ENCODE measurements at places on chromosomes 4 and X. TPM values are rescaled to one million over a fixed set of nuclear protein-coding genes. Genes with fewer than 3 reads are reported as not detected.

Gene MAGEA10
- not detected for total RNA-seq

DNA sequence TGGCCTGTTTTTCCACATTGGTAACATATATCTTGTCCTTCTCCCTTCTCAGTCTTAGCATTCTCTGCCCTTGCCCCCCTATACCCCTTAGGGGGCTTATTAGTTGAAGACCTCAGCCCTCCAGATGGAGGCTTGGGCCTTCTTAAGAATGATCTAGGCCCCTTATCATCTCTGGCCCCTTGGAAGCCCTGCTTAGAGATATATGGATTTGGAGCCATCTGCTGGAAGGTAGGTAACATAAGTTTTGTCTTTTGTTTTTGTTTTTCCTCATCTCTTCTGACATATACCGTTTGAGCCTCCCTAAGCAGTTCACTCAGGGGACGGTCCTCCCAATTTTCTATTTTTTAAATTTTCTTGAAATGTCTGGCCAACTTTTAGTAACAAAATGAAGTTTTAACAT, 48.3 kb upstream of the NAP1L2 start:
- DNase-seq = no peak
- no peaks in the 10 kb centered on the region for H3K36me3 ChIP-seq

GRCh38 chr4:8434251-8435073, 6.1 kb downstream of the ACOX3 start:
- no peak for DNase-seq
- no peak overlapping the region for H3K27ac ChIP-seq
- H3K27me3 ChIP-seq = no peaks in the 10 kb centered on the region
- H3K4me3 ChIP-seq = no peak overlapping the region

GRCh38 chr4:85153221-85153620, 186.7 kb upstream of the WDFY3 start:
- DNase-seq = no peak
- H3K4me3 ChIP-seq = no peak overlapping the region
- H3K4me1 ChIP-seq = no peaks in the 10 kb centered on the region
- H3K27ac ChIP-seq = no peak overlapping the region
- no peaks in the 10 kb centered on the region for H3K27me3 ChIP-seq
- H3K36me3 ChIP-seq = no peaks in the 10 kb centered on the region

Gene BCAP31
- total RNA-seq = 233 TPM

DNA sequence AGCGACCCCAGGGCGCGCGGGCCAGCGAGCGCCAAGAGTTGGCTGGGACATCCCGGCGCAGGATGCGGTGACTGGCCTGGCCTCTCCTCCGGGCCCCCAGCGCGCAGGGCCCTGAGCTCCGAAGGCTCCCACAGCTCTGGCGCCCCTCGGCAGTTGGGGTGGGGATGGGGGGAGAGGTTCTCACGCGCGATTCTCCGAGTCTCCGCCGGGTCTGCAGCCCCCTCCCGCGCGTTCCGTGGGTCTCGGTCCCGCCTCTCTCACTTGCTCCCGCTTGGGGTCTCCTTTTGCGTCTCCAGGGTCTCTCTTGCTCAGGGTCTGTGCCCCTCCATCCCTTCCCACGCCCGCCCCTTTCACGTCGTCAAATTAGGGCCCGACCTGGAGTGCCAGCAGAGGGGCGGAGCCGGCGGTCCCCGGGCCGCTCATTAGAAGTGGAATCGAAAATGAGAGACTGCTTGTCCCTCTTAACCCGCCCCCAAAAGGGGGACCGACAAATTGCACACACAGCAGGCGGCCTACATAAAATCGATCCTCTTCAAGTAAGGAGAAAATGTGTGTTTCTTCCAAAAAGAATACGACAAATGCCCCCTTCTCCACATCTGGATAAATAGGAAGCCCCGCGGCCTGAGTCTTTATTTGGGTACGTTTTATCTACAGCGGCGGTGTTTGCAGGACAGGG, 877 bp upstream of the NKX1-1 start:
- no peak for DNase-seq
- H3K36me3 ChIP-seq = no peaks in the 10 kb centered on the region
- peaks cover 17% of the 10 kb centered on the region for H3K27me3 ChIP-seq
- H3K27ac ChIP-seq = no peak overlapping the region
- H3K4me3 ChIP-seq = no peak overlapping the region

GRCh38 chr4:41374490-41374889, 117.8 kb downstream of the UCHL1 start:
- H3K4me3 ChIP-seq = no peak overlapping the region
- no peak overlapping the region for H3K27ac ChIP-seq
- no peaks in the 10 kb centered on the region for H3K27me3 ChIP-seq
- no peaks in the 10 kb centered on the region for H3K4me1 ChIP-seq

GRCh38 chrX:80810365-80810978, 795 bp upstream of the BRWD3 start:
- H3K36me3 ChIP-seq = no peaks in the 10 kb centered on the region
- H3K27ac ChIP-seq = peak overlapping the region; percentile 81
- no peak for DNase-seq
- peak overlapping the region; percentile 2 for H3K4me3 ChIP-seq
- H3K4me1 ChIP-seq = no peaks in the 10 kb centered on the region
- H3K27me3 ChIP-seq = no peaks in the 10 kb centered on the region

DNA sequence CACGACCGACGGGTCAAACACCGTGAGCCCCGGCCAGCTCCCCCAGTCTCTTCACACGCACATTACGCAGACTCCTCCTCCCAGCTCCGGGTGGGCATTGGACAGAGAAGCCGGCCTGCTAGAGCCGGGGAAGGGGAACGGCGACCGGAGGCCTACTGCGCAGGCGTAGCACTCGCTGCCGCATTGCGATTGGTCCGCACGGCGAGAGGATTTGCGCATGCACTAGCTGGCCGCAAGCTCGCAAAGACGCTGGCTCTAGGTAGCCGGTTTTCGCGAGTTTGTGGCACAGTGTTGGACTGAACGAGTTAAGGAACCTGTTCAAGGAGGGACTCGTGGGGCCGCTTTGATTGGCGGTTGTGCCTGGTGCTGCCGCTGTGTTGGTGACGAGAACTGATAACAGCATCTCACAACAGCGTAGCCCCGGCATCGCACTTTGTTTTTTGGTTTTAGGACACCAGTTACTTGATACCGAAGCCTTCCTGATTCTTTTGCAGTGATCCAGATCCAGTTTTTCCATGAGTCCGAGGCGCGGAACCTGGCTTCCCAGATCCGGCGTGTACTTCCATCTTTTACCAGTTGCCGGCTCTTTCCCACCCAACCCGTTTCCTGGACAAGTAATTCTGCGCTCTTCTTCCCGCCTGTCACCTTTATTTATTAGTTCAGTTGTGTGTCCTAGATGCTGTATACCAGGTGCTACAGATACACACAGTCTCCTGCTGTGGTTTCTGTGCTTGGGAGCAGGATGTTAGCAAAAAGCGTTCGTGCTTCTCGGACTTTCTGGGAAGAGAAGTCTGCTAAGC, at the start of gene AIFM1:
Gene AIFM1, minus strand, starts transcription at position 139 of the 800 bp plus-strand sequence. CDS start 185 bp downstream, outside the sequence.
- peak within 1 kb of the TSS; percentile 88 for H3K27ac ChIP-seq
- peaks cover 3% of the 10 kb centered on the region for H3K27me3 ChIP-seq

Gene SATL1
- total RNA-seq = 0.06 TPM

- H3K27me3 ChIP-seq = no peaks in the 10 kb centered on the region
- H3K4me3 ChIP-seq = no peak overlapping the region
- no peaks in the 10 kb centered on the region for H3K4me1 ChIP-seq
- no peaks in the 10 kb centered on the region for H3K36me3 ChIP-seq
These were observed 152.7 kb downstream of the TEX11 start for GRCh38 chrX:70755850-70756249.

DNA sequence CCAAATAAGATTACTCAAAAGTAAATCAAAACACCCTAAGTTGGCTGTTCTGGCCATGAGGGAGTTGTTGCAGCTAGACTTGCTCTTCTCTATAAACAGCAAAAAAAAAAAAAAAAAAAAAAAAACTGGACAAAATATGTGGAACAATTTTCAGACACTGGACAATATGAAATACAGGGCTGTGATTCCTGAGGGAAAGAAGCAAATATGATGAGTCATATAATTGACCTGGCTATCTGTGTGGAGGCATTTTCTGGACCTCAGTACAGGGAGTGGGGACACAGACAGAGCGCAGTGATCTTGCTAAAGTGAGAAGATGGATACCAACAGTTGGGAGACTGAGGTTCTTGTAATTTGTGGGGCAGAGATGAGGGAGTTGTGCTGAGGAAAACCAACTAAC, 192.0 kb upstream of the HAND2 start:
- no peaks in the 10 kb centered on the region for H3K36me3 ChIP-seq
- H3K27ac ChIP-seq = no peak overlapping the region
- no peak overlapping the region for H3K4me3 ChIP-seq
- no peaks in the 10 kb centered on the region for H3K4me1 ChIP-seq
- no peaks in the 10 kb centered on the region for H3K27me3 ChIP-seq

- no peaks in the 10 kb centered on the region for H3K36me3 ChIP-seq
- DNase-seq = no peak
- no peaks in the 10 kb centered on the region for H3K27me3 ChIP-seq
These were observed 27.4 kb downstream of the FAM149A start for GRCh38 chr4:186131935-186132334.

Gene INPP4B
- 8.1 TPM for total RNA-seq

DNA sequence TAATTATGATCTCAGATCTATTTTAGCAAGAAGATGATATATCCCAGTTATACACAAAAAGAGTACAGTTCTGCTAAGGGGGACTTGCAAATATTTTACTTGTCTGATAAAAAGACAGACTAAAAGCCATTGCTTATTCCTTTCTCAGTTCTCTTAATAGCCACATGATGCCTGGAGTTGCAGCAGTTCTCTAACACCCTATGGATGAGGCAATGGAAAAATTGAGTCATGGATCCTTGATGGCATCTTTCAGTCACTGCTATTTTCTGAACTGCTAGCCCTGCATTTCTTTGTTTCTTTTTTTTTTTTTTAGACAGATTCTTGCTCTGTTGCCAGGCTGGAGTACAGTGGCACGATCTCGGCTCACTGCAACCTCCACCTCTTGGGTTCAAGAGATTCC, 1956.7 kb downstream of the C4orf33 start:
- no peaks in the 10 kb centered on the region for H3K36me3 ChIP-seq
- H3K4me3 ChIP-seq = no peak overlapping the region
- no peak overlapping the region for H3K27ac ChIP-seq
- DNase-seq = no peak
- H3K27me3 ChIP-seq = no peaks in the 10 kb centered on the region

GRCh38 chr4:172871381-172871780, 297.2 kb upstream of the GALNT7 start:
- H3K27ac ChIP-seq = no peak overlapping the region
- no peak overlapping the region for H3K4me3 ChIP-seq
- no peak for DNase-seq
- no peaks in the 10 kb centered on the region for H3K36me3 ChIP-seq
- H3K27me3 ChIP-seq = no peaks in the 10 kb centered on the region
- H3K4me1 ChIP-seq = no peaks in the 10 kb centered on the region

DNA sequence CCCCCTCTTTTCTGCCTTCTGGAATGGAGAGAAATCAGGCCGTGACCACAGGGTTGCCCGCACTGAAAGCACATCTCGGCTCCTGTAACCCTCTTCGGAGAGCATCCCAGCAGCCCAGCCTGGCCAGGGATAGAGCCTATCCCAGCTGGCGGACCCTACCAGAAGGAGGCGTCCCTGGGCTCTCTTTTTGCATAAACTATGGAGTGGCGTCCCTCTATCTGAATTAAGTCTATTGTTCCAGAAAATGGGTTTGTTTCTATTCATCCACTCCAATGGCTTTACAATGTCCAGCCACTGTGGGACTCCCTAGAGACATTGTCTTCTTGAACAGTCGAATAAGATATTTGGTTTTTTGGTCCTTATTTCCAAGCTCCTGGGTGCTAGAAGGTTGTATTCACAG, 689 bp upstream of the NHSL2 start:
- no peaks in the 10 kb centered on the region for H3K36me3 ChIP-seq
- DNase-seq = no peak
- no peak overlapping the region for H3K4me3 ChIP-seq

DNA sequence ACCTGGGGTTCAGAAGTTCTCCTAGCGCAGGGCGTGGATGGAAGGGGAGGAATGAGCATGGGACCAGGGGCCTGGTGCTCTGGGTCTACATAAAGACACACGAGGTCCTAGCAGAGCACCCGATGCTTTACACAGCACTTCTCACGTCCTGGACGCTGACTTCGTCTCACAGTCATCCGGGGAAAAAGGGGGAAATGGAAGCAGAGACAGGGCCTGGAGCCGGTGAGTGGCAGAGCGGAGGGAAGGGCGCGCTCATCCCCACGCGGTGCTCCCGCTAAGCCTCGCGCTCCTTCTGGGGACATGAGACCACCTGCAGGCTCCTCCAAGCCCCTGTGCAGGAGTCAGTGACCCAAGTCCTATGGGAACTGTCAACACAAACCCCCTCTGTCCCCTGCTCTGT, 157.7 kb downstream of the AFAP1 start:
- DNase-seq = no peak
- peaks cover 15% of the 10 kb centered on the region for H3K36me3 ChIP-seq
- peak overlapping the region; percentile 86 for H3K27ac ChIP-seq
- no peak overlapping the region for H3K4me3 ChIP-seq
- peaks cover 34% of the 10 kb centered on the region for H3K4me1 ChIP-seq

DNA sequence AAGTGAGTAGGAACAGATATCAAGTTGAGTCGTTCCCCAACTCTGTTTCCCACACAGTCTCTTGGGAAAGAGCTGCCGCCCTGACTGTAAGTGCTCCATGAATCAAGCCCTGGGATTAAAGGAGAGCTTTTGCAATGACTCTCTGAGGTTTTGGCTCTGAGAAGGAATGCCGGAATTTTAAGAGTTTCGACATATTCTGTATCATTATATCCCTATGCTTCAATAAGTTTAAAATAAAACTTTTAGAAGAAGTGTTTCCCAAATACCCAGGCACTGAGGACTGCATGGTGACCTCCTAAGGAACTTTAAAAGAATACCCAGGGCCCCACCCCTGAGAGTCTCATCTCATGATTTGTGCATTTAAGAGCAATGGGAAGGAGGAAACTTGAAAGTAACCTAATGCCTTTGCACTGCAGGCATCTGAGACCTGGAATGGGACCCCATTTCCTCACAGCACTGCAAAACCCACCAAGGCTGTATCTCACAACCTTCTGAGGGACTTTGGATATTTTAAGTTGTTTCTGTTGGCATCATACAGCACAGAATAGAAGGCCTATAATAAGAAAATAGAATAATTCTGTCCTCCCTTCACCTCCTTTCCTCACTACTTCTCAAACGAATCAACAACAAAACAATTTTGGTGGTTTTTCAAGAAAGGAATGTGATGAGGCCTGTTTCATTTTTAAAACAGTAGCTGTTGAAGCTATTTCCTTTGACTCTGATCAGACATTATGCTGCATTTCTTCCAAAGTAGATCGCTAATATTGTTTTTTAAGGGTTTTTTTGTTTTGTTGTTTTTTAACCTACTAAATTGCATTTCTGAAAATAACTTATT, 121.2 kb downstream of the GASK1B start:
- no peaks in the 10 kb centered on the region for H3K27me3 ChIP-seq
- no peaks in the 10 kb centered on the region for H3K4me1 ChIP-seq
- no peak overlapping the region for H3K27ac ChIP-seq
- H3K4me3 ChIP-seq = no peak overlapping the region
- no peak for DNase-seq
- H3K36me3 ChIP-seq = no peaks in the 10 kb centered on the region

All from lung (tissue), 17 donors.